ENCODE measurements at places on chromosomes 5 and 9.
A peak's percentile ranks its signal among the peaks of the same experiment; 100 is the strongest.

DNA sequence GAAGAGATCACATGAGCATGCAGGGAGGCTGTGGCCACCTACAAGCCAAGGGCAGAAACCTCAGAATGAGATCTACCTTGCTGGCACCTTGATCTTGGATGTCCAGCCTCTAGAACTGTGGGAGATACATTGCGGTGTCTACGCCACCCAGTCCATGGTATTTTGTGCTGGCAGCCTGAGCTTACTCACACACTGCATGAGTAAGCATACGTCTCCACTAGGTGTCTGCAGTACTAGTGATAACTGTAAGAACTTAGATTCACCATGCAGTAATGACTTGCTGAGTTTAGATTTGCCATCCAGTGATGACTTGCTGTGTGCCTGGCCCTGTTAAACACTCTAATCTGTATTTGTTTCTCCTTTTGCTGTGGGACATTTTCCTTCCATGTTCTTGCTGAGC is 417.7 kb downstream of the GADD45G start:
- no peak for DNase-seq

DNA sequence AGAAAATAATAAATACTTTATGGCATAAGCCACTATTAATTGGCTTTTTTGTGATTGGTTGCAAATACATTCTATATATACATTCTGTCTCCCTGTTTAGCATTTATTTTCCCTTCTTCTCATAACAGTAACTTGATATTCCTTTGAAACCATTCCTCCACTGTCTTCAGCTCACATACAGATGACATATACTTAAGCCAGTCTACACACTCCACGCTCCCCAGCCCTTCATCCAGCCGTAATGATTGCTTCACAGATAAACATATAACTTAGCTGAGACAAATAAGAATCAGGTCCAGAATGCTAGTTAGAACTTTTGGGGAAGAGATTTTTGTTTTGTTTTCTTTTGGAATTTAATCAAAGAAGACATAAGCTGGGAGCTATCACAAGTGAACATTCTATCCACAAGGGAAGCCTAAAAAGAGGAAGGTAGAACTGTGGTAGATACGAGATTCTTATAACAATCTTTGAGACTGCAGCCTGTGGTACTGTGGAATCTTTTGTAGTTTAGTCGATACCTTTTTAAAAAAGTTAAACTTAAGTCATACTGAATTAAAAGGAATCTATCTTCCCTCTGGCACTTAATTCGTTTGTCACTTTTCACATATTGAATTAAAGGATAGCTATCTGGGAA is 365.1 kb upstream of the PRR16 start:
- DNase-seq = no peak

DNA sequence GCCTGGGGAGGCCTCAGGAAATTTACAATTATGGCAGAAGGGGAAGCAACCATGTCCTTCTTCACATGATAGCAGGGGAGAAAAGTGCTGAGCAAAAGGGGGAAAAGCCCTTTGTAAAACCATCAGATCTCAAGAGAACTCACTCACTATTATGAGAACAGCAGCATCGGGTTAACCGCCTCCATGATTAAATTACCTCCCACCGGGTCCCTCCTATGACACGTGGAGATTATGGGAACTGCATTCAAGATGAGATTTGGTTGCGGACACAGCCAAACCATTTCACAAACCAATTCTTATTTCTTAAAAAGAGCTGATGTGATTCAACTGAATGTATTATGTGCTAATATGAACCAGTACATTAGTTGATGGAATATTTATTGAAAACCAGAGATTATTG is 63.9 kb downstream of the PARP8 start:
- no peak for DNase-seq

- no peak for DNase-seq
Observed at GRCh38 chr9:105539452-105539851, 18.5 kb upstream of the FKTN start.

DNA sequence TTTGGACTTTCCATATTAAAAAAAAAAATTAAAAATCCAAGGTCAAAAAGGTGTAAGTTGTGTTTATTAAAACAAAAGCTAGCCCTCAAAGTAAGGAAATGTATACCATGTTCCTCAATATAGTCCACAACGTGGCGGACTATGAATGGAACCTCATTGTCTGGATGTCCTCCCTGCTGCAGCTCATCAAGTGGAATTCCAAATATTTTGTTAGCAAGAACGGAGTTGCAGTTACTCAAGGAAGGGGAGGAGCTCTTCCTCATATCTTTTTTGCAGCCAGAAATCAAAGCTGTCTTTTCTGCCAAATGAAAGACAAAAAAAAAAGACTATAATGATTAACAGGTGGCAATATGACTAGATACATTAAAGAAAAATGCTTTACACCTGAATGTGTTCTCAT is 14.0 kb downstream of the FAM13B start:
- DNase-seq = peak; percentile 17

DNA sequence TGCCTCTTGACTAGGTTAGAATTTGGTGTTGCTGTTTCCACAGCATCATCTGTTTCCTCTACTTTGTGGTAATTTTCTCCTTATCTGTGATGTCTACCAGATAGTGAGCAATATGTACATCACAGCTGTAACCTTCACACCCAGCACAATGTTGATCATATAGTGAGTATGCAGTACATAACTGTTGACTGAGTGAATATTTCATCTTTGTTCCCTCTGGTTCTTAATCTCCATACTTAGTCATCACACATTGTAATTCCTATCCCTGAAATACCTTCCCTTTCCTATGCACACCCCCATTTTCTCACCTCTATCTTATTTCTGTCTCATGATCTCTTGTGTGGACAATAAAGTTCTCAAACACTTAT is 115.9 kb downstream of the KIF4B start:
- DNase-seq = no peak

DNA sequence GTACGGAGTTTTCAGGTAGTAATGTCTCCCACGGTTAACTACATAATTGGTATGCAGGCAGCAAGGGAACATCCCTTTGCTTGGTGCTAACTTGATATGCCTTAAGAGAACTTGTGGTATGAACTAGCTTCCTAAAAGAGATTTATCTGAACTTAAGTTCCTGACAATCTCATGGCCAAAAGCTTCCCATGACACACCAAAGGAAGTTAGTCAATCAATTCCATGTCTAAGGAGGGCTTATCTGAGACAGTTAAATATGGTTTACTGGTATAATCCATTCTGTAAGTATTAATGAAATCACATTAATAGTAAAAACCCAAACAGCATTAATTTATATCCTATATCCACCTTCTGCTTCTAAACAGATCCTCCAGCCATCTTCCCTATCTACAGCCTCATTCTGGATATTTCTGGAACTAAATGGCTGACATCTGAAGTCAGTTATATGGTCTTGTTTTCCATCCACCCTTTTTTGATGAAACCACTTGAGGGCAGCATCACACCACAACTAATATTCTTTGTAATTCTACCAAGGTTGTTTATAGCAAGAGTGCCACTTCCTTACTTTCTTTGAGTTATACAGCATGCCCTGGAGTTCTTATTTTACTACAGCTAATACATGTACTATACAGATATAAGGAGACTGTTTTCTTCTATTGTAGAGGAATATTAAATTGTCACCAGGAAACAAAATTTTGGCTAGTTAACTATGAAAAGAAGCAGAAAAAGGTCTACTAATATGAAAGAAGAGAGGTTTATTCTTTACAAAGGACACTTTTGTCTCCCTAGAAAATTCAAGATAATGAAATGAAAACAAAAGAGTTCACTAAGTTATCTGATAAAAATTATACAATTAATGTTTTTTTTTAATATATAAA is 34.7 kb downstream of the SHOC1 start:
- DNase-seq = peak; percentile 75

DNA sequence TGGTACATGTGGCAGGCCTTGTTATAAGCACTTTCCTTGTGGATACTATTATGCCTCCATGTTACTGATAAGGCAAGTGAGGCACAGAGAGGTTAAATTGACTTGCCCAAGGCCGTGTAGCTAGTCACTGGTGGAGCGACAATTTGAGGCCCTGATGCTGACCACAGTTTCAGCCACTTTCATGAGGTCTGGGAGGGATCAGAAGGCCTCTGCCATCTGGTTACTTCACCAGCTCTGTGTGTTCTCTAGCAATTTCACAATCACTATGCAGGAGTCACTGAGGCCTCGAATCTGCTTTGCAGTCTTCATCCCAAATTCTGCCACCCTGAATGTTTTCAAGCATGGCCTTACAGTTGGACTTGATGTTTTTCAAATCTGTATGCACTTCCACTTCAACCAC is 9.1 kb downstream of the LRRC70 start:
- DNase-seq = no peak

DNA sequence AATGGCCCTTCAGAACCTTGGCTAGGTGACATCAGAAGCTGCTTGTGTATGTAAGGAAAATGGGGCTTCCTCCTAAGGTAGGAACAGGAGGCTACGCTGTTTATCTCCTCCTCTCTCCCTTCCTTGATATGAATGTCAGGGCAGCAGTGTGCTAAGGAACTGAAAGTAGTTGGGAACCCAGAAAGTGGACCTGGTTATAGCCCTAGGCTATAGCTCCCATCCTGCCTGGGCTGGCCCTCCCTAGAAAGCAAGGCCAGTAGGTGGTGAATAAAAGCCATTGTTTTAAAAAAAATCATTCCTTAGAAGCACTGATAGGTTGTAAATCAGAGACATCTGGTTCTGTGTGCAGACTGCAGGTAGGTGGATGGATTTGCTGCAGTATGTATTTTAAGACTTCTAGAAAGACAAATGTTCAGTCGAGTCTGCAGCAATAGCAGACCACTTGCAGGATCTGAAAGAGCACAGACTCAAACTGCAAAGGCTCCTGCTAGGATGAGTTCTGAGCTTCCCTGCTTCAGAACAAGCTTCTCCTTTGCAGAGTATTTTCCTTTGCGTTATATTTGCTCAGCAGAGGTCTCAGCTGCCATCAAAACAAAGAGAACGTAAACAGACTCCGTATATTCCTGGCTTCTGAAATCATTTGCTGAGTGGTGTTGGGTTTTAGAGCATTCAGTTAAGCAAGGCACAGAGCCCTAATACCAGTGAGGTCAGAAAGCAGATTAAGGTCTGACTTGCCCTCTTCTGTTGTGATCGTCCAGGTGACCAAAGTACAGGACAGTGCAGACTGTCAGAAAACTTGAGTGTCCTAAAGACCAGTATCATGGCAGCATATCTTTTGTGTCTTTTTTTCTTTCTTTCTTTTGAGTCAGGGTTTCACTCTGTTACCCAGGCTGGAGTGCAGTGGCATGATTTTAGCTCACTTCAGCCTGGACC is 20.1 kb upstream of the CFAP157 start:
- no peak for DNase-seq

DNA sequence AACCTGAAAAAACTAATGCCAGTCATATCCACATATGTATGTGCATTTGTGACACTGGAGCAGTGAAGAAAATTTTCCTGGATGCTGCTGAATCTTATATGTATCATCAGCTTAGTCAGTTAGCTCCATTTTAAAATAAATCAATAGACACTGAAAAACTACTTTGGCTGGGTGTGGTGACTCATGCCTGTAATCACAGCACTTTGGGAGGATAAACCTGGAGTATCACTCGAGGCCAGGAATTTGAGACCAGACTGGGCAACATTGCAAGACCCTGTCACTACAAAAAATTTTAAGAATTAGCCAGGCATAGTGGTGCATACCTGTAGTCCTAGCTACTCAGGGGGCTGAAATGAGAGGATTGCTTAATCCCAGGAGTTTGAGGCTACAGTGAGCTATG is 511.0 kb upstream of the TLE4 start:
- DNase-seq = no peak

DNA sequence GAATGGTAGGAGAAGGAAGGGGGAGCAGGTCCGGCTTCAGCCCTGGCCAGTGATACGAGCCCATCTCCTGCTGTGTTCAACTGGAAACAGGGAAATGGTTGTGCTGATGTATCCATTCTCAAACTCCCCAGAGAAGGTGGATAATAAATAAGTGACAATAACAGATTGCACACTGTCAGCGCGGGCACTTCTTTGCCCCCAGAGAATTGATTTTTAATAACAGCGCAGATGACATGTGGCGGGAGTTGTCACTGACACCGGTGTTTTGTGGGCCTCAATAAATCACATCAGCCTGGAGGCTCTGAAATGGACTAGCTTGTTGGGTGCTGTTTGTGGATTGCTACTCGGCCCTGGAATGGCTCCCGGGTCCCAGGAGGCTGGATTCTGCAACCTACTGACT is 141.4 kb upstream of the PANK3 start:
- DNase-seq = no peak

- peak; percentile 60 for DNase-seq
Observed at GRCh38 chr5:125412561-125413495, 666.4 kb upstream of the ZNF608 start.

GRCh38 chr9:131589124-131589711 is 43.9 kb downstream of the PRRT1B start:
- no peak for DNase-seq

DNA sequence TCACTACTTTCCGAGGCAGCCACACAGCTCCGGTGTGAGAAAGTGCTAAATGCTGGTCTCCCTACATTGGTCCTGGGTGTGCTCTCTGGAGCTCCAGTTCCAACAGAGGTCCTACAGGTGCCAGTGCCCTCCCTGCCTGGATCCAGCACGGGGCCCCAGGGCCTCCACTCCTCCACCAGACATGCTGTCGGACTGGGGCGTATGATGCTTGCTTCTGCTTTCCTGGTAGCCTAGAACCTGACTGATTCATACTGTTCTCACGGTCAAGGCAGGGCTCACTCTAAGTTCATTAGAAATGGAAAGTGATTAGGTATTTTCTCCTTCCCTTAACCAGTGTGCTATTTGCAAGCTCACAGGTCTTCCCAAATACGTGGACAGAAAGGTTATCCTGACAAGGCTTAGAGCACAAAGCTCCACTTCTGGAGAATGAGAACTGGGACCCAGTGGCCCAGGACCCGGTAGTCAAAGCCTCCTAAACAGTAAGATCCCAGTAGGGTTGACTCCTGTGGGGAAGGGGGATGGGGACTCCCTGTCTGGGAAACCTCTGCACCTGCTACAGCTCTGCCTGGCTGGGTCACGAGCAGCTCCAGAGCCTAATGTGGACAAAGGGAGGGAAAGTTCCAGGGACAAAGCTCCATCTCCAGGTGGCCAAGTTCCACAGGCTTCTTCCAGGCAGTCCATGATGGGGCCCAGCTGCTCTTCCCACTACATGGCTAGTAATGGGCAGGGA is 98.1 kb downstream of the PAX5 start:
- no peak for DNase-seq

- no peak for DNase-seq
Observed at GRCh38 chr5:43010935-43011315, 29.2 kb downstream of the ANXA2R start.

- DNase-seq = no peak
Observed at GRCh38 chr5:163661360-163661759, 155.9 kb downstream of the MAT2B start.

- no peak for DNase-seq
Observed at GRCh38 chr9:35797311-35798109, 6.1 kb downstream of the NPR2 start.

DNA sequence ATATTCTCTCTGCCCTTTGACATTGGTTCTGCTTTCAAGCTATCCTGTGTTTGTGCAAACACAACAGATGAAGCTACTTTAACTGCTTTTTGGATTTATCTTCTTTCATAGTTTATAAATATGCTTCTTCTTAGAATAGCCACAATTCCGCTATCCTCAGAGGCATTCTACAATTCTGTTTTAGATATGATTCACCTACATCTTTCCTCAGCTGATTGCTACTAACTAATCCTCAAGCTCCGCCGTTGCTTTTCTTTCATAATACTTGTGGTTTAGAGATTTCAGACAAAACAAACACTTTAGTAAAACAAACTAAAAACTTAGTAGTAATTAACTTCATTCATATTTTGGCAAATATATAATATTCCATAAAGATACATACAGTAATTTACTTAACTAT is 52.5 kb downstream of the ECPAS start:
- no peak for DNase-seq
